Kidney (tissue), 22 donors: ENCODE measurements at places on chromosomes 7 and 10.

DNA sequence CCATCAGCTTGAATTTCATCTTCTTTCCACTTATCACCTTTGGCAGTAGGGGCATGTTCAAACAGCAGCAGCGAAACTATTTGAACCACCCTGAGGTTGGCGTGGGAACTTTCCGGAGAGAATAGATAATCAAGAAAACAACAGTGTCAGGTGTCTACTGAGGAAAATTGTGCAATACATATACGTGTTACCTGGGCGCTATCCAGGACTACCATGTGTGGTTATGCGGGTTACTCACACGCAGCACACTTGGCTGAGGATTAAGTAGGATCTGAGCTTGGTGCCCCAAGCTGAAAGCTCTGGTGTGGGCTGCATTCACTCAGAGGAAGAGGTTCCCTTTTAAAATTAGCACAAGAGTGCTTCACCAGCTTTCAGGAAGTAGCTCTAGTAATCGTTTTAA lies 8.8 kb upstream of the ABI1 start:
- no peak for DNase-seq

DNA sequence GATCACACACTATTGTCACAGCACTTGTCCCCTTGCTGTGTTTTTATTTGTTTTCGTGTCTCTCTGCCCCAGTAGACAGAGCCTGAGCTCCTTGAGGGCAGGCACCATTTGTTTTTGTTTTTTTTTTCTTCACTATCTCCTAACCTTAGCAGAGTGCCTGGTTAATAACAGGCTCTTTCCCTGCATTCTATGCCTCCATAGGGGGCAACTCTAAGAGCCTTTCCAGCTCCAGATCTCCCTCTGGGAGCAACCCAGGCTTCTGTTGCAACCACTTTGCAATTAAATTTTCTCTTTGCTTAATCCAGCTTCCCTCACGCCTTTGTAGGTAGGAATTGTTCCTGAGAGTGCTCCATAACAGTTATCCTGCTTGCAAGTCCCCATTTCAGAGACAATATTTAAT lies 148.4 kb downstream of the PLXDC2 start:
- DNase-seq = no peak

- no peak for DNase-seq
Observed at GRCh38 chr7:35695473-35695850, 527 bp upstream of the HERPUD2 start.

DNA sequence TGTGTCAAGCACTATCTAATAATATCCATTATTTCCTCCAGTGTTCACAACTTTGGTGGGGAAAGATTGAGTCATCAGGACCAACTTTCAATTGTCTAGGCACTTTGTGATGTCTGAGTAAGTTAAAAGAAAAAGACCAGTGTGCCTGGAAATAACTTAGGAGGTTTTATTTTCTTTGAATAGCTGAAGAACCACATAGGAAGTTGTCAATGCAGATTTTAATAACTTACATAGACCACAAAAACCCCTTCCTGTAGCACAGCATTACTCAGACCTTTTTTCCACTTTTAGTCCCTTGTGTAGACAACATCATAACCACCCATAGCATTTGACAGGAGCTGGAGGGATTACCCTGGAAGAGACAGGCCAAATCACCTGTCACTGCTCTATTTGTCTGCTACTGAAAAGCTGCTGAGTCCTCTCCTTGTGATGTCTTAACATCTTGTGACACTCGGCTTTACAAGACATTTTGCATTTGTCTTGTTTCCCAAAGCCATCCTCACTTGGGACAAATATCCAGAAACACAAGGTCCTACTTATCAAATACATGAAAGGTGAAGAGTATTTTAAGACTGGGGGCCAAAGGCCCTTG lies 241.5 kb upstream of the PTER start:
- DNase-seq = no peak

GRCh38 chr7:38506756-38507155 lies 124.4 kb downstream of the AMPH start:
- DNase-seq = no peak

DNA sequence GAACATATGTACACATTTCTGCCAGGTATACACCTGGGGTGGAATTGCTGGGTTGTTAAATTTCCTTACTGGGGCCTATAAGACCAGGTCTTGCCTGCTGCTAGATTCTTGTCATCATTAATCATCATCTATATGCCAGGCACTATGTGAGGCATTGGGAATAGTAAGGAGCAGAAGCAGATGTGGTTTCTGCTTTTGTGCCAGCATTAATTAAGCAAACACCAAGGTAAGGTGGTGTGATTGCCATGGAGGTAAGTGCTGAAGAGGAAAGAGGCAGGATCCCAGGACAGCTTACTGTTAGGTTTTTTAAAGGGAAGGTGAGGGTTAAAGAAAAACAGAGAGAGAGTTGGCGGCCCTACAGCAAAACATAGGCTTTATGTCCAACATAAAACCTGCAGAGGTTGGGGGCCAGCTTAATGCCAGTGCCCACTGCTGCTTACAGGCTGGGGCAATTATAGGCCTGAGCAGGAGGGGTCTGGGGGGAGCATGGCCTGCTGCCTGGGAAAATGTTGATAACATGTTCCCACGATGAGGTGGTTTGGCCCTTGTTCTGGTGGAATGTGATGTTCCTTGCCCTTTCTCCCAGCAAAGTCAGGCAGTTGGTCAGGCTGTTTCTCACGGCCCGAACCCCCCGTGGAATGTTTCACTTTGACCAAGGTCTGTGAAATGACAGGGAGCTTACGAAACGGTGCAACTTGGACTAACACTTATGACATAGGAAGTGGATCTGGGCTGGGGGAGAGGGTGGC lies 93.9 kb downstream of the RBM20 start:
- no peak for DNase-seq

GRCh38 chr7:16431646-16432424 lies 10.5 kb upstream of the CRPPA start:
- DNase-seq = no peak
